ENCODE measurements at places on chromosomes 2 and 18.
A peak's percentile ranks its signal among the peaks of the same experiment; 100 is the strongest.

GRCh38 chr2:40273734-40274182 lies 178.1 kb downstream of the SLC8A1 start:
- no peak for DNase-seq

DNA sequence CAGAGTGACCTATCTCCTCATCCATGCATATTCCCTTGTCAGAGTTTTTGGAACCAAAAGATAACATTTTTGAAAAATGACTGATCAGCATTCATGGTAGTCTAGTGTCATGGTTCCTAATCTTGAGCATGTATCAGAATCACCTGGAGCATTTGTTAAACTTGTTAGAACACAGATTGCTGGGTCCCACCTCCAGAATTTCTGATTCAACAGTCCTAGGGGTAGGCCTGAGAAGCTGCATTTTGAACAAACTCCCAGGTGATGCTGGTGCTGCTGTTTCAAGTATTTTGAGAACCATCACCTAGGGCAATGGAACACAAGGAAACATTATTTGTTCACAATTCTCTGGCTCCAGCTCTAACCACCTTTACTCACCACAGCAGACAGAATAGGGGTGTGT lies 21.0 kb downstream of the TMEM200C start:
- no peak for DNase-seq

DNA sequence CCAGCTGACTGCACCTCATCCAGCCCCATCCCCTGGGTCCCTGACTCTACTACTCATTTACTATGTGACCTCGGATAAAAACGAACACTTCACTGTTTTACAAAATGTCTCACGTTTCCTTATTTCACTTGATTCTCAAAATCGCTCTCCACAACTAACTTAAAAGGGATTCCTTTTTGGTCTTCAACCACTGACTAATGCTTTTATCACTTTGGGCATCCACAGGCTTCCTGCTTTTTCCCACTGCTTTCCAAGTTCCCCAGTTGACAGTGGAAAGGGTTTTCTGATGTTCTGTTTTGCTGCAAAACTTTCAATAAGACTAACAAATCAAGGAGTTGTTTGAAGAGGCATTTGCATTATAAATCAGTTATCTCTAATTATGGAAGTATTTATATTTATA lies 24.1 kb downstream of the EIF2AK3 start:
- no peak for DNase-seq

DNA sequence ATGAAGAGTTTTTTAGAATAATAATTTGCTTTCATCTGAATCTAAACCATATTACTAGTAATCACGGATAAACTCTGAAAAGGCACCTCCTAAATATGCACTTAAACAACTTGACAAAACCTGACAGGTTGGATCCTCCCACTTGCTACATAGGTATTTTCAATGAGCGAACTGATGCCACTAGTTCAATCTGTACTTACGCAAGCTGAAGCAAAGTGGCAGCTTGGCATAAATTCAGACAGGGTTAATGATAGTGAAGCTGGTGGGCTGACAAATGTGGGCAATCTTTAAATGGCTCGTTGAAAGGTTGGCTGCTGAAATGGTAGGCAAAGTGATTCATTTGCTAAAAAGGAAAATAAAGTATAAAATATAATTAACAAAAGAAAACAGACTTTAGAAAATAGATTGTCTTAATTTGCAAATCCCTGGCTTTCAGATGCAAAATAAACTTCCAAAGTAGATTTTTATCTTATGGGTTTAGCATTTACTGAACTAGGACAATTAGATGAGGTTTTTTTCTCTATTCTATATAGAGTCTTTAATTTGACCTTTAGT lies 1713.5 kb upstream of the SLC39A10 start:
- no peak for DNase-seq

DNA sequence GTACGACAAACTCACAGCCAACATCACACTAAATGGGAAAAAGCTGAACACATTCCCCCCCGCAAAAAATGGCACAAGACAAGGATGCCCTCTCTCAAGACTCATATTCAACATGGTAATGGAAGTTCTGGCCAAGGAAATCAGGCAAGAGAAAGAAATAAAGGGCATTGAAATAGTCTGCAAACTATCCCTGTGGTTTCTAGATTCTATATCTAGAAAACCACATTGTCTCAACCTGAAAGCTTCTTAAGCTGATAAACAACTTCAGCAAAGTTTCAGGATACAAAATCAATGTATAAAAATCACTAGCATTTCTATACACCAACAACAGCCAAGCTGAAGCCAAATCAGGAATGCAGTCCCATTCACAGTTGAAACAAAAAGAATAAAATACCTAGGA lies 294.6 kb upstream of the CYP26B1 start:
- no peak for DNase-seq

DNA sequence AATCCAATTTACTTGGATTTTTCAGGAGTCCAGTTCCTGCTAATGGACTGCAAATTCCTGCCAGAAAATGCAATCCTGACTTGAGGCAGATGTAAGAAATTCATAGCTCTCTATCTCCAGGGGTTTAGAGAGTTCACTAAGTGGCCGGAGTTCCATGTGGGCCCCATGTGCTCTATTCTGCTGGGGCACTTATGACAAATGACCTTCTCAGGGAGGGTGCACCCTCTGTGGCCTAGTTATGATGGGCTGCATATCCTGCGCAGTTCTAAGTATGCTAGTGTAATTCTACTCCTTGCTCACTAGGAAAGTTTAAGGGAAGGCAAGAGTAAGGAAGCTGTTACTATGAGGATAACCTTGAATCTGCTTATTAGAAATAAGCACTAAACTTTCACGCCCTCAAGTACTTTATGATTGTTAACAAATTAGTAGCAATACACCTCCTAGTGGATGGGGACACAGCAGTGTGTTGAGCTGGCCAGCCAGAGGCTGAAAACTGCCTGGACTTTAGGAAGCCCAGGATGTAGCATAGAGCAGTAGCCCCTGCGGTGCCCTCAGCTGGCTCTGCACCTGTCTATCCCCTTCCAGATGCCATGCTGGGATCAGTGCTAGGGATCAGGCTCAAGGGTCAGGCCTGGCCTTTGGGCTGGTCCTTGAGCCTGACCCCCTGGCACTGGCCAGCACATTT lies 14.4 kb downstream of the SMYD1 start:
- no peak for DNase-seq

DNA sequence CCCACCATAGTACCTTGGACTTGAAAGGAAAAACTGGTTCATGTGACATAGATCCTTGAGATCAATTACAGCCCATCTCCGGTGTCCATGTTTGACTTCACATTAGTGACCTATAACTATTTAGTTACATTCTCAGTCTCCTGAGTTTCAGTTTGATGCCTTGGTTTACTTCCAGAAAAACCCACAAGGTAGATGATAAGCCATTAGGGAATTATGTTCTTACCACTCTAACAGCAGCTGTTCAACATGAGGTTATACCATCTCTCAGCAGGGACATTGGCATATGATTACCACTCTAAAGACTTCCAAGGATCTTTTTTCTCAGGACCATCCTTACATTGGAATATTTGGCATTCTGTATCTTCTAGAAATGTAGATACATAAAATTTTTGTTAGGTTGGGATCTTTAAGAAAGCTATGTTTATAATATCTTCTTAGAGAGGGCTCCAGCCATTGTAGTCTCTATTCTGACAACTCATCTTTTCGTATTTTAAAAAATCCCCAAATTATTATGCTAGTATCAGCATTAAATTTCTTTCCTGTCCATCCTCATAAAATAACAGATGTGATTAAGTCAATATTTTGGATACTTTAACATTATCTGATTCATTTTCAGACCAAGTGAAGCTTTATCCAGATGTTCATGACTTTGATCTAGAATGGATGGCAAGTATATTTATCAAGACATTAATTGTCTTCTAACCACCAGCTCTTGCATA lies 258.9 kb downstream of the RDH14 start:
- DNase-seq, result no peak

- DNase-seq, result no peak
Observed at GRCh38 chr2:2748399-2749205, 417.5 kb upstream of the MYT1L start.

DNA sequence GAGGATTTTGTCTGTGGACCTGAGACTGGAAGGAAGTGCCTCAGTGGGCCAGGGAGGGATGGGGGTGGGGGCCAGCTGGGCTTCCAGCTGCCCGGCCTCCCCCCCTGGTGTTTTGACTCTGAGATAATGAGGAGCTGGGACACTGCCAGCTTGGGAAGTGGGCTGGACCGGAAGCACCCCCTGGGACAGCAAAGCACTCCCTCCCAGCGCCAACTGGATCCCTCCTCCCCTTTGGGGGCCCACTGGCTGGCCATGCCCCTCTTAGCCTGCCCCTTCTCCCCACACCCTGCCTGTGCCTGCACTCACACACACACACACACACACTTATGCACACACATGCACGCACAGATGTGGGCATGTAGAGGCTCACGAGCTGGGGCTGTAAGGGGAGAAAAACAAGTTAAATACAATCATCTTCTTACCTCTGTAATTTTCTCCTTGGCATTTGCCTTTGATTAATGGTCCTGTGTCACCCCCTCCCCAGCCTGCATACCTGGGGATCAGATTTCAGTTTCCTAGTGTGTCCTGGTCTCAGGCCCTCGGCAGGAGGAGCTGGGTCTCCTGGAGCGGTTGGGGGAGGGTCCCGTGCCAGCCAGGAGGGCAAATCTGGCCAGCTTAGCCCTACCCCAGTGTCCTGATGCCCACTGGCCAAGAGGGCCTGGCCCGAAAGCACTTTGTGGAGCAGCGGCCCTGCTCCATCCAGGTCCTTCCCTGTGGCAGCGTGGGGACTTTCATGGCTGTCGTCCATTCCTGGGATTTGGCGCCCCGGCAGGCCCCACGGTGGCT lies 3.6 kb downstream of the ITM2C start:
- DNase-seq, result no peak

GRCh38 chr2:8537562-8538155 lies 144.2 kb upstream of the ID2 start:
- DNase-seq, result no peak

- no peak for DNase-seq
Observed at GRCh38 chr2:210072922-210073509, 70.6 kb downstream of the RPE start.

- DNase-seq, result no peak
Observed at GRCh38 chr2:99472600-99472960, 17.2 kb downstream of the REV1 start.

DNA sequence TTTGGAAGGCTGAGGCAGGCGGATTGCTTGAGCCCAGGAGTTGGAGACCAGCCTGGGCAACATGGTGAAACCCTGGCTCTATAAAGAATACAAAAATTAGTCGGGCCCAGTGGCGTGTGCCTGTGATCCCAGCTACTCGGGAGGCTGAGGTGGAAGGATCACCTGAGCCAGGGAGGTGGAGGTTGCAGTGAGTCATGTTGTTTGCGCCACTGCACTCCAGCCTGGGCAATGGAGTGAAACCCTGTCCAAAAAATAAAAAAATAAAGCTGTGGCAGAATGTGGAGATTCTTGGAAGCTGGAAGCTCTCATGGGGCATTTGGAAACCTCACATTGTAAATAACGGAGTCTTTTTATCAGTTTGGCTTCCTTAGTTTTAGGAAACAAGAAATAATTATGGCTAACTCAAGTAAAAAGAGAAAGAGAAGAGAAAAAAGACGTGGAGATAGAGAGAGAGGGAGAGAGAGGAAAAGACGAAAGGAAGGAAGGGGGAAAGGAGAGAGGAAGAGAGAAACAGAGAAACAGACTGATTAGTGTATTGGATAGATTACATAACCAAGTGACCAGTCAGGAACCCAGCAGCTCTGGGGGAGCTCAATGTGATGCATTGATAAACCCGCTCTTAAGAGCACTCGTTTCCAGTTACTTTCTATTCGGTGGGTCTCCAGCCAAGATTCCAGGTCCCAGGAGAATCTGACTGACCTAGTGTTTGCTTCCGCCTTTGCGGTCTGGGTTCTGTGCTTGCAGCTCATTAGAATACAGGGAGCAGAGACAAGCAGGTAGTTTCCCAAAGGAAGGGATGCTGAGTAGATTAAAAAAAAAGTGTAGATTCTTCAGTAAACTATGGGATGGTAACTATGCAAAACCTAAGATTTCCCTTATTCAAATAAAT lies 1.1 kb upstream of the SPAST start:
- DNase-seq, result no peak

DNA sequence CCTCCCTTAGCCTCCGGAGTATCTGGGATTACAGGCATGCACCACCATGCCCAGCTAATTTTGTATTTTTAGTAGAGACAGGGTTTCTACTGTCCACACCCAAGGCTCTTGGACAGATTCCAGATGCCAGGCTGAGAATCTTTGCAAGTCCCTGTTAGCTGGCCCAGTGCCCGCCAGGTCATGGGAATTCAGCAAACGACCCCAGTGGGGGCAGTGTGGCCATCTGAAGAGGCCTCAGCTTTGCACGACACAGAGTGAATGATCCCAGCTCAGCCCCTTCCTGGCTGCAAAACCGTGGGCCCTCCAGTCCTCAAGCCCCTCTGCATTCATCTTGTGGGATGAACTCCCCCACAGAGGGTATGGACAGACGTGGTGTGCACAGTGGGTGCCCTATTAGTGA lies 179.5 kb upstream of the ID2 start:
- DNase-seq, result no peak

- no peak for DNase-seq
Observed at GRCh38 chr2:151632993-151633565, 101.2 kb downstream of the NEB start.

- DNase-seq, result no peak
Observed at GRCh38 chr2:28647682-28648081, 103.9 kb upstream of the PPP1CB start.

DNA sequence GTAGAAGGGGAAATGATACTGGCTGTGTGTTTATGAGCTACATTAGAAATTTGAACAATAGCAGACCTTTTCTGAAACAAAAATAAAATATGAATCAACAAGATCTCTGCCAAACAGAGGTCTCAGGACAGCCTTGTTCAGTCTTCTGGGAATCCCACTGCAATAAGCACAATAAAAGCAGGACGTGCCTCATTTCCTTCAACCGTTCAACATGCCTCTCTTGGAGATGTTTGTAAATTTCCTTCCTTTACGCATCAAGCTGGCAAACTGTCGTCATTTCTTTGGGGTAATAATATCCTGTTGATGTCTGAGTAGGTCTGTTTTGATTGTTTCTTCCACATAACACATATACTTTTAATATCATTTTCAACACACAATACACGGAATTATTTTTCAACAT lies 77.2 kb downstream of the TCF4 start:
- no peak for DNase-seq

DNA sequence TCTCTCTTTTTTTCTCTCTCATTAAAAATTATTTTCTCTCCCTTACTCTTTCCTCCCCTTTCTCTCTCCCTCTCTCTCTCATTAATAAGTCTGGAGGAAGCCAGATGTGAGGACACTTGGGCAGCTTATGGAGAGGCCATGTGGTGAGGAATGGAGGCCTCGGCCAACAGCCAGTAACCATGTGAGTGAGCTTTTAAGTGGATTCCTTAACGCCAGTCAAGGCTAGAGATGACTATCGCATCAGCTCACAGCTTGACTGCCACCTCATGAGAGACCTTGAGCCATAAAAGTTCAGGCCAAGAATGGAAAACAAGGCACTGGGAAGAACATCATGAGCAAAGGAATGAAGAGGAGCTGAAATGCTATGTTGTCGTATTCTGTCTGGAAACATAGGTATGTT lies 39.1 kb downstream of the ETAA1 start:
- DNase-seq, result no peak

- DNase-seq, result no peak
Observed at GRCh38 chr2:203898657-203899056, 31.1 kb downstream of the CTLA4 start.

- peak; percentile 3 for DNase-seq
Observed at GRCh38 chr2:28716265-28716865, 35.3 kb upstream of the PPP1CB start.

GRCh38 chr2:37563375-37564015 lies 107.9 kb downstream of the CDC42EP3 start:
- DNase-seq, result no peak

All from stimulated activated CD4-positive, alpha-beta T cell treated with anti-CD3 and anti-CD28 coated beads, Interleukin-12 subunit alpha, Interleukin-12 subunit beta, amount 100 ng/mL, for 48 hours (primary cell).